Smooth muscle cell of the coronary artery (primary cell): ENCODE measurements at places on chromosomes 1 and 21. TPM values are rescaled to one million over a fixed set of nuclear protein-coding genes. Genes with fewer than 3 reads are reported as not detected.

Gene ANGPTL3
- not detected in 2 replicates for total RNA-seq

Gene KRTAP6-3
- not detected in 2 replicates for total RNA-seq

Gene UBL4B
- not detected in 2 replicates for total RNA-seq

Gene GOLT1A
- not detected in 2 replicates for total RNA-seq

Gene KCNA3
- total RNA-seq: 1.4 TPM in 1 of 2 replicates, not detected in the other

Gene AGT
- total RNA-seq: 0.45 and 6.8 TPM in 2 replicates

Gene SPRR1A
- not detected in 2 replicates for total RNA-seq

Gene PRDX6
- 175 and 194 TPM in 2 replicates for total RNA-seq

Gene MEF2D
- 4.1 and 4.3 TPM in 2 replicates for total RNA-seq

Gene MAP10
- total RNA-seq: 0.75 and 0.94 TPM in 2 replicates
